ENCODE measurements at places on chromosomes 3 and 15.

DNA sequence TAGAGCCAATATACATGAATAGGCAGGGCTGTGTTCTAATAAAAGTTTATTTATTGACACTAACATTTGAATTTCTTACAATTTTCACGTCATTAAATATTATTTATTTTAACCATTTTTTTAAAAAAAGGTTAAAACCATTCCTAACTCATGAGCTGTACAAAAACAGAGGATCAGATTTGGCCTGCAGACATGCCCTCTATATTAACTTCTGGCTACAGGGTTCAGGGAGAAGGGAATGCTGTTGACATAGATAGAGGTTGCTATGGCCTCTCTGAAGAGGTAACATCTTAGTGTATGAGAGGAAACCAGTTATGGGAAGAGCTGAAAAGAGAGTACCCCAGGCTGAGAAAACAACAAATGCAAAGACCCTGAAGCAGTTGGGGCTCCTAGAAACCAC lies 19.1 kb upstream of the RAP2B start:
- DNase-seq: no peak

DNA sequence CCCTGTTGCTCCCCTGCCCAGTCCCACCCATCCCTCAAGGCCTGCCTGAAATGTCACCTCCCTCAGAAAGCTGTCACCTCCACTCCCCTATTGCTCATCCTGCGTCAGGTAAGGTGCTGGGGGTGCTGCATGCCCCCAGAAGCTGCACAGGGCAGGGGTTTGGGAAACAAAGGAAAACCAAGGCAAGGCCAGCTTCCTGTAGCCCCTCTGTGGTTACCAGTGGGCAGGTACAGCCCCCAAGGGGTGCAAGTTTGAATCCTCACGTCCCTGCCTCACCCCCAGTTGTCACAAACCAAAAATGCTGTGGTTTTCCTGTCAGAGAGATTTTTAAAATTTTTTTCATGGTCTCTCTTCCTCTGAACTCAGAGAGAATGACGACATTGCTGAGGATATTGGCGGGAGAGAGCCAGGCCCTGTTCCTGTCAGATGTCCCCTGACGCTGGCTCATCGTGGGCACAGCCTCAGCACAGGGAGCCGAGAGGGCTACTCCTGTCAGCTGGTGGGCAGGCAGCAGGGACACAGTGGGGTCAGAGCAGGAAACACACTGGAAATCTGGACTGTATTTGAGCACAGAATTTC lies 27.0 kb downstream of the PSTPIP1 start:
- DNase-seq: no peak

DNA sequence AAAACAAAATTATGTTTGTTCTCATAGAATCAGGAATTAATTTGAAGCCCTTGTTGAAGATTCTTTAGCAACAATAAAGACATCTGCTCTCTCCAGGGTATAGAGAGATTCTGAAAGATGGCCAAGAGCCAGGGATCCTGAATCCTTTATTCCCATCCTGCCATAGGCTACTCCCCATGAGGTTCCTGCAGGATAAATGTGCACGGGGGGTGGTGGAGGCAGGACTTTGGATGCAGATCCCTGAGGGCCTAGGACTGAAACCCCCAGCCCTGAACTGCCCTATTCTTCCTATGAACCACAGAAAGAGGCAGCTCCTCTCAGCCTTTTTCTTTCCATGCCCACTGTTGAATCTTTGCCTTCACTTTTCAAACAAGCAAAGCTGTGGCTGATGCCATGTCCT lies 17.1 kb downstream of the TMEM108 start:
- DNase-seq: no peak

DNA sequence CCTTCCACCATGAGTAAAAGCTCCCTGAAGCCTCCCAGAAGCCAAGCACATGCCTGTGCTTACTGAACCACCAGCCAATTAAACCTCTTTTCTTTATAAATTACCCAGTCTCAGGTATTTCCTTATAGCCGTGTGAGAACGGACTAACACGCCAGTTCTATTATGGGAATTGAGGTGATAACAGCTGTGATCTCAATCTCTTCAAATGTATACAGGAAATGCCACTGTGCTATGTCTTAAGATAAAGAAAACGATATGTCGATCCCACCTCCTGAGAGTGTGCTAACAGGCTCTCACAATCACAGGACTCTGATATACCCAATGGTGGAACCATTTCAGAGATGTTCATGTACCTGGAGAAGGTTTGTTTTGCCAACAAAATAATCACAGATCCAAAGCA lies 26.2 kb downstream of the CHSY1 start:
- DNase-seq: no peak

DNA sequence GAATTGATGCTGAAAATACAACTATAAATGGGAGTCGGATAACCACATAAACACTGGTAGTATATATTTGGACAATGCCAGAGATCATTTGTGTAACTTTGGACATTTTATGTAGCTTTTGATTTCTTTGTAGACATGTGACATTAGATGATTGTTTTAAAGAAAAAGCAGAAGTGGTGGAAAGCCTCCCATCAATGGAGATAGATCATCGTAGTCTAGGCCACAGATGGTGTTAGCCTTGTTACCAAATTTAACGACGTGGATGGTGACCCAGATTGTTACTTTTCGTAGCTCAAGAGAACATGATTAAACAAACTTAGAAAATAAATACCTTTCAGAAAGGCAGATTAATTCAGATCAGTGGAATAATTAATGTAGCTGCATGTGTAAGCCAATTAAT lies 8.8 kb downstream of the CACNA1D start:
- DNase-seq: no peak

DNA sequence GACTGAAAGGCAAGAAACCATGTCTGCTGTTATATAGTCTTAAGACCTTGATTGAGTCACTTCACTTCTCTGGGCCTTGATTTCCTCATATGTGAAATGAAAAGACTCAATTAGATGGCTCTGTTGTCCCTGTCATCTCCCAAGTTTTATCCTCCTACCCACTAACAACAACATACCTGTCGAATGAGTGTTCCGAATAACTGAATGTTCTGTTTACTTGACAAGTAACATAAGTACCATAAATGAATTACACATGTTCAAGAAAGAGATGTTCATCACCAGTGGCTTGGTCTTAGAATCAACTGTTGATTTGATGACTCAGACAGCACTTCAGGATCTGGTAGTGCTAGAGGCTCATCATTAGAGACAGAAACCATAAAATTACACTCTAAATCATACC lies 311.7 kb downstream of the VPS13C start:
- no peak for DNase-seq

DNA sequence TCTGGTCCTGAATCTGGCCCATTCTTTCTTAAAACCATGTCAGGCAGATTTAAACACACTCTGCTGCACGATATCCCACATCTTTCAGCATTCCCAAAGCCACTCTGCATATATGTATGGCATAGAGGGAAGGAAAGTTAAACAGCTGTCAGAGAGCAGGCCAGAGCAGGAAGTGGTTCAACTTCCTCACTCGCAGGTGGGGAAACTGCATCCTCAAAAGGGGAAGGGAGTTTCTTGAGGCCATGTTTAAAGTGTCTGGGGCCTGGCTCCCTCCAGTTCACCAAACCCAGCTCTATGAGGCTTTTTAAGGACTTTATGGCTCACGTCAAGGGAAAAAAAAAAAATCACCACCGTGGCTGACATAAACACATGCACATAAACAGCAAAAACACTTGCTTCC lies 123.1 kb downstream of the OPA1 start:
- no peak for DNase-seq

DNA sequence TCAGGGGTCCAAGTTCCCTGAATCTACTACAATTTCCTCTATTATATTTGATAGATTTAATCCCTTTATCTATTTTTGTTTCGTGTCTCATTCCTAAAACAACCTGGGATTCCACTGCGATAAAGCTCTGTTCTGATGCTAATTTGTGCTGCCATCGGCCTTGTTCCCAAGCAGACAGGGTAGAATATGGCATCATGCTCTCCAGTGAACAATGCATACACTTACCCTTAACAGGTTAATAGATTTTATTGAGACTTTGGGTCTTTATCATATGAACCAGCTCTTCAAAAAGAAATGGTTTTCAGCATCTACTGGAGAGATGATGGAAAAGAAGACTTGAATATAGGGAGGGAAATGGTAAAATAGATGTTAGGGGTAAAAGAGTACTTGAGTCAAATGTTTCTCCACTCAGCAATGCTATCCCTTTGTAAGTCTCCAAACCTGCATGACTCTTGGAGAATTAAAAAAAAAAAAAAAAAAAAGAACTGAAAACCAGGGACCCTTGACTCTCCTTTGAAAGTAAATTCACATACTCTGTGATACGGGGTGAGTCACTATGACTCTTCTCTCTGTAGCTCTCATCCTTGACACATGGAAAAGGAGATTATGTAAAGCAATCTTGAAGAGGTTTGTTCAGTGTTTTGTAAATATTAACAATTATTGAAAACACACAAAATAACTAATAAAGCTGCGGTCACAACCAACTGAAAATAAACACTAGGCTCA lies 268.8 kb downstream of the ZBTB20 start:
- no peak for DNase-seq

GRCh38 chr3:158539414-158540014 lies 31.5 kb upstream of the MLF1 start:
- DNase-seq: peak; percentile 42

DNA sequence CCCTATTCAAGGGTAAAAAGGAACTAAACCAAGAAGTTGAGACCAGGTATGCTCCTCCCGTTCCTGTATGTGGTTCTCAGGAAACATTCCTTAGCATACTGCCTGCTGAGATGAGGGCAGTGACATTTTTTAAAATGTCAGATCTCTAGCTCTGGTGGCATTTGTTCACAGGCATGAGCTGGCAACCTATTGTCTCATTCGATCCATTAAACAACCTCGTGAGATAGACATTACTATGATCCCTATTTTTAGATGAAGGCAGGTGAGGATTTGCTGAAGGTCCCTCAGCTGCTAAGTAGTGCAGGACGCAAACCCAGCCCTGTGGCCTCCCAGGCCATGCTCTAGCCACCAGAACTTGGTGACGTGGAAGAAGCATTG lies 74.9 kb downstream of the SIDT1 start:
- DNase-seq: no peak

GRCh38 chr3:146464005-146464595 lies 5.3 kb downstream of the PLSCR2 start:
- DNase-seq: no peak

- no peak for DNase-seq
Observed at GRCh38 chr3:66338927-66339326, 118.1 kb downstream of the SLC25A26 start.

- DNase-seq: no peak
Observed at GRCh38 chr15:29688506-29689286, 133.6 kb downstream of the TJP1 start.

- no peak for DNase-seq
Observed at GRCh38 chr3:157502916-157503595, at the start of gene VEPH1. Gene VEPH1 (minus strand): TSS chr3:157503416. CDS start chr3:157495349, 8,067 bp downstream.

GRCh38 chr3:149252272-149252671 lies 30.6 kb upstream of the CP start:
- no peak for DNase-seq

- no peak for DNase-seq
Observed at GRCh38 chr15:85333132-85333831, 47.1 kb upstream of the AKAP13 start.

DNA sequence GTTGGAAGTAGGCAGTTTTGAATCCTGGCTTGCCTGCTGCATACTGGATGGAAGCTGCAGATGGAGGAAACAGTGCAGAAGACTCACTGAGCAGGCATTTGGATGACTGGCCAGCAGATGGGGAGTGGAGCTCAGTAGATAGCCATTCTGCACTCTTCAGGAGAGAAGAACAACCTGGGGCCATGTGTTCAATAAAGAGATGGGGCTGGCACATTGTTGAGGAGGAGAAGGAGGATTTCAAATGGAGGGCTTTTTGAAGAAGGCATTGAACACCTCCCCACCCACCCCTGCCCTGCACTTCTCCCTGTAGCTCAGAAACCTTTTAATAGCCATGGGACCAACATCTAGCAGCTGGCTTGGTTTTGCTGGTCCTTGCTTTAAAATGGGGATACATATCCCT lies 109.8 kb downstream of the CACNA1D start:
- no peak for DNase-seq

DNA sequence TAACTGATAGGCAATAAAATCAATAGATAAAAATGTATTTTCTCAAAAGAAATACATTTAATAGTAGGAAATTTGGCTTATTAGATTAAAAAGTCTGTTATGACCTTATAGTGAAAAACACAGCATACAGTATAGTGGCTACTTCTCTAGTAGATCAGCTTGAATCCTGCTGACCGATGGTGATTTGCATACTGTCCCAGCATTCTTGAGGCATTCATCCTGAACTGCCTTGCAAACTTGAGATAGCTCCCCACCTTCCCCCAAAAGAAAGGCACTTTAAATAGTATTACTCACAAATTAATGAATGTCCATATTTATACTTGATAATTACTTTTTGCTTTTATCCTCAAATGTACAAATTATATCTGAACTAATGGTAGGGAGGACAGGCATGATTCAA lies 6.7 kb downstream of the CHMP2B start:
- DNase-seq: no peak

DNA sequence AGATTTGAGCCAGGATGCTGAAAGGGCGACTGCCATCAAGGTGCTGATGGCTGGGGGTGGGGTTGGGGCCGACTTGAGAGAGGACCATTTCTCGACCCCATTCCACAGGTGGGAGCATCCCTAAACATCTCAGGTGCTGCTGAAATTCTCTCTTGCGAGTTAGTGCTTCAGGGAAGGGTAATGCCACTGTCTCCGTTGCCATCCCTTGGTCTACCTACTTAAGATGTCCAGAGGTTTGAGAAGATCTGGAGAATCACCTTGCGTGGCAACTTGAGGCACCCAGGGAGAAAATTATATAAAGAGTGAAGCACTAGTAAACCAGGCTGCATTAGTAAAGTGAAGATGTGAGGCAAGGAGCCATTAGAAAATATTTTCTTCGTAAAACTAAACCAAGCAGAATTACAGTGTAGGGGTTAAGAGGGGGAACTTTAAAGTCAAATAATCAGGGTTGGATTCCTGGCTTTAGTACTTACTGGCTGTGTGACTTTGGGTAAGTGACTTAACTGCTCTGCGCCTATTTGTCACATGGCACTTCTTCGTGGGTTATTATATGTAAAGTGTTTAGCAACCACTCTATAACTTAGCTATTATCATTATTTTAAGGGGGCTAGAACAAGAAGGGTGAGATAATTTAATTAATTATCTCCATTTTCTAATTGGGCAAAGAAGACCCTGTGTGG lies 662 bp upstream of the RFTN1 start:
- no peak for DNase-seq

- no peak for DNase-seq
Observed at GRCh38 chr3:64674591-64675076, 13.2 kb downstream of the ADAMTS9 start.

DNA sequence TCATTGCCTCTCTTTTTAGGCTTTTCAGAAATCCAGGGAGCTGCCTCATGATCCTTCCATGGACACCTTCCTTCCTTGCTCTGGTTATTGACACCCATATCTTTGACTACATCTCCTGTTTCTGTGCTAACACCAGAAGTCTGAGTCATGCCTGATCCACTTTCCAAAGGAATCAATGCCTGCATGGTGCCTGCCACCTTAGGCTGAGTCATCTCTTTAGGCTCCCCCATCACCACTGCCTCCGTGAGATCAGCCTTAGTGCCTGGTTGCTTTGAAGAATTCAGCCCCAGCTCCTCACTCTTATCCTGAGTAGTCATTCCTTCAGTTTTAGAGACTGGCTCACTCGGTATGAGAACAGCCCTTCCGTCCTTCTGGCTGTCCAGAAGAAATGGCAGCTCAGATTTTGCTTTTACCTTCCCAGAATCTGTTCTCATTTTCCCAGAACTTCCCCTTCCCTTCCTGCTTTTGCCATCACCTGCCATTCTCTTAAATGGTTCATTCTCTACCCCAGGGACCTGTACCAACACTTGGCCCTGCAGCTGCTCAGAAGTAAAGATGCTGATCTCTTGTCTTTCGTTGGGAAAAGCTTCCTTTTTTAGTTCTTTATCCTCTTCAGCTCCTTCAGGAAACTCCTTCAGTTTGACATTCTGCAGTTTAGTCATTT lies 105.3 kb downstream of the MAP4 start:
- no peak for DNase-seq
